ENCODE measurements at places on chromosomes 2 and 18.

GRCh38 chr2:181984814-181985631, 630 bp upstream of the PPP1R1C start:
- DNase-seq, result no peak

- DNase-seq, result no peak
Observed at GRCh38 chr2:29966266-29966665, 44.9 kb upstream of the ALK start.

DNA sequence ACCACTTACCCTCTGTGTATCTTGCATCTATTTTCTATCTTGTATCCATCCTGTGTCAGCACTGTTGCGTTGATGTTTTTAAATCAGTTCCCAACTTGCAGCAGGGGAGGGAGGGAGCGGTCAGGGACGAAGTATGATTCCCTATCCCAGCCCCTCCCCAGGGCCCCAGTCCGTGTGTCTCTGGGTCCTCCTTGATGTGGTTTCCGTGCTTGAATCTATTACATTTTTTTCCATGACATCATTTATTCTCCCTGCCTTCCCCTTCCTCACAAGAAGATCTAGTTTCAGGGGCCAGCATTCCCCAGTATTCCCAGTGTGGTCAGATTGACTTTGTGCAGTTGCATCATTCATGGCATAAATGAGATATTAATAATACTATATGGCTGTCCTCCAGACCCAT, 479.3 kb downstream of the PTPRM start:
- no peak for DNase-seq

DNA sequence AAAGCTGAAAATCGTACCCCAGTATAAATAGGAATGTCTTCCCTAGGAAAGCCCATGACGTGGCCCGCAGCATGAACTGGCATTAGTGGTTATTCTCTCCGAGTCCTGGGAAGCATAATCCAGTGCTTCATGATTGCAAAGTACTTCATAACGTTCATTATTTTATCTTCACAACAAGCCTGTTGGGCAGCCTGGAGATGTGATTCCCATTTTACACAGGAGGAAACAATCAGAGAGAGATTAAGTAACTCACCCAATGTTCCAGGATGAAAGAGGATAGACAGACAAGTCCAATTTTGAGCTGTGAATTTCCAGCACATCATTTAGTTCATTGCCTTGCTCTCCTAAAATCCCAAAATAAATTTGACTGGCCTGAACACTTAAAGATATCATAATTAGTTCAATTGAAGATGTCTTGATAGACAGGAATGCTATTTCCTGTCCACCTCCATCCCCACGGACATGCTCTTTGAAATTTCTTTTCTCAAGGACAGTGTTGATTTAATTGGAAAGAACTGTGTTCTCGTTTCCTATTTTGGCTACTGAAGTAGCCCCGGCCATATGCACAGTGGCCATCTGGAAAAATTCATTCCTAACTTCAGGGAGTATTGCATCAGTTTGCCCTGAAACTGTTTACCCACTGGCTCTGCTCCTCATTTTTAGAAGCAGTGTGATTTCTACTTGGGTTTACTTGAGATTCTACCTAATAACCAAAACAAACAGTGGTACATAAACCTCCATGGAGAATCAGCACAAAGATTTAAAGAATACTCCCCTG, 93.9 kb downstream of the VWC2L start:
- DNase-seq, result no peak

GRCh38 chr2:98329549-98329948, 16.7 kb upstream of the CNGA3 start:
- DNase-seq, result no peak

GRCh38 chr18:6484659-6485058, 69.9 kb upstream of the L3MBTL4 start:
- DNase-seq, result no peak

DNA sequence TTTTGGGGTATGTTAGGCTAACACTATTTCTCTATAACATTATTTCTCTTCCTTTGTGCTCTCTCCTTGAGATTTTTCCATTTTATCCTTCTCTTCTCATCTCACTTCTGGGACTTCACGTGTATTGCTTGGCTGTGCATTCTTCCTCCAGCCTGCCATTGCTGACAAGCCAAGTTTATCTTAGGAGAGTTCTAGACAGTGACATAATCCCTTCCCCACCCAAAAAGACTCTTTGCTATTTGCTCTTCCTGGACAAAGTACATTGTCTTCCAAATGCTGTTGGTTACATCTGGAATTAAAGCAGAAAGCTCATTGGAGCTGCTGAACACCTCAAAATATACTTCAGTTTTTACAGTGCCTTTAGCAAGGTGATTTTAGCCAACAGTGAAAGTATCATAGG, 8.9 kb downstream of the TSPYL6 start:
- no peak for DNase-seq

GRCh38 chr18:68759308-68759707, 38.6 kb upstream of the CCDC102B start:
- no peak for DNase-seq

DNA sequence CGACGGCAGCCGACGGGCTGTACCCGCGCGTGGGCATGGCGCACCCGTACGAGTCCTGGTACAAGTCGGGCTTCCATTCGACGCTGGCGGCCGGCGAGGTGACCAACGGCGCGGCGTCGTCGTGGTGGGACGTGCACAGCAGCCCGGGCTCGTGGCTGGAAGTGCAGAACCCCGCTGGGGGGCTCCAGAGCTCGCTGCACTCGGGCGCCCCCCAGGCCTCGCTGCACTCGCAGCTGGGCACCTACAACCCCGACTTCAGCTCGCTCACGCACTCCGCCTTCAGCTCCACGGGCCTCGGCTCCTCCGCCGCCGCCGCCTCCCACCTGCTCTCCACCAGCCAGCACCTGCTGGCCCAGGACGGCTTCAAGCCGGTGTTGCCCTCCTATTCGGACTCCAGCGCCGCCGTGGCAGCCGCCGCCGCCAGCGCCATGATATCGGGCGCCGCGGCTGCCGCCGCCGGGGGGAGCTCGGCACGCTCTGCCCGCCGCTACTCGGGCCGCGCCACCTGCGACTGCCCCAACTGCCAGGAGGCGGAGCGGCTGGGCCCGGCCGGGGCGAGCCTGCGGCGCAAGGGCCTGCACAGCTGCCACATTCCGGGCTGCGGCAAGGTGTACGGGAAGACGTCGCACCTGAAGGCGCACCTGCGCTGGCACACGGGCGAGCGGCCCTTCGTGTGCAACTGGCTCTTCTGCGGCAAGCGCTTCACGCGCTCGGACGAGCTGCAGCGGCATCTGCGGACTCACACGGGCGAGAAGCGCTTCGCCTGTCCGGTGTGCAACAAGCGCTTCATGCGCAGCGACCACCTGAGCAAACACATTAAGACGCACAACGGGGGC, 2.0 kb downstream of the SP9 start:
- DNase-seq, result peak; percentile 32
